ENCODE measurements at places on chromosomes 5 and 9.

DNA sequence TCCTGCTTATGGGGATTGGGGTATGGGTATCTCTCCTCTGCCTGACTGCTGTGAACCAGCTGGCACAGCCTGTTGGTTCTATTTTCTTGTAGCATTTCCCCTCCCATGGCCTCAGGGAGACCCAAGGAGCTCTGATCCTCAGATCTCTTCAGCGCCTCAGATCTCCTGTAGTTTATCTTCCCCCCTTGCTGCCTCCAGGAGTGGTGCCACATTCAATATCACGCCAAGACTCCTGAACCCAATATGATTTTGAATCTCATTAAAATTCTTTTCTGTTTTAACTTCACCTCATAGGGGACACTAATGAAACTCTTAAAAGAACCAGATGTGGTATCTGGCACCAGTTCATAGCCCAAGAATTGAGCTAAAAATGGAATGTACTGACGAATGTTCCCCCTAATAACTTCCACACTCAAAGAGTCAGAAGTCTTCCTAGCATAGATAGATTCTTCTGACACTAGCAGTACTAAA, 59.6 kb upstream of the LIFR start:
- DNase-seq = no peak

GRCh38 chr5:173642191-173642816, 25.9 kb upstream of the BOD1 start:
- DNase-seq = no peak

DNA sequence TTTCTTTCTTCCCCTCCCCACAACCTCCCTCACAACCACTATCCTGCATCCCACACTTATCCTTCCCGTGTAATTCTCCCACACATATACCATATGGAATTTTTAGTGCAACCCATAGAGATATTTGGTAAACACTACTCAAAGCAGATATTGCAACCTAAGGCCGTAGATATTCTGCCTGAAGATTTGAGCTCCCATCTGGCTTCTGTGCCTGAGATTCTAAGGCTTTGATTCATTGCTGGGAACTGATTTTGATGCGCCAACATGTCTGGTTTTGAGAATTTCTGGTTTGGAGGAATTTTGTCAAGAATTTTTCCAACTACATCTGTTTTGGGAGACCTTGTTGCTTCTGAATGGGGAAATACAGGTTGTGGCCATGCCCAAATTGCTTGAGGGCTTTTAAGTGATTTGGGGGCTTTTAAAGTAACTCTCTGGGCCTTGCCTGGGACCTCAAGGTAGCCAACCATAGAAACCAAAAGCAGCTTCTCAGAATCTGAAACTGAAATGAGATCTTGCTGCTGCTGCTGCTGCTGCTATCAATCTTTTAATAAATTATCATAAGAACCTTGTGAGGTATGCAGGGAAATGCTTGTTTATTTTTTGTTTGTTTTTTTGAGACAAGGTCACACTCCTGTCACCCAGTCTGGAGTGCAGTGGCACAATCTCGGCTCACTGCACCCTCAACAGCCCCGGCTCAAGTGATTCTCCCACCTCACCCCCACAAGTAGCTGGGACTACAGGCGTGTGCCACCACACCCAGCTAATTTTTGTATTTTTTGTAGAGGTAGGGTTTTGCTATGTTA, 36.2 kb downstream of the PLAC8L1 start:
- no peak for DNase-seq

GRCh38 chr5:136230176-136230575, 37.2 kb upstream of the SMIM32 start:
- DNase-seq = no peak

DNA sequence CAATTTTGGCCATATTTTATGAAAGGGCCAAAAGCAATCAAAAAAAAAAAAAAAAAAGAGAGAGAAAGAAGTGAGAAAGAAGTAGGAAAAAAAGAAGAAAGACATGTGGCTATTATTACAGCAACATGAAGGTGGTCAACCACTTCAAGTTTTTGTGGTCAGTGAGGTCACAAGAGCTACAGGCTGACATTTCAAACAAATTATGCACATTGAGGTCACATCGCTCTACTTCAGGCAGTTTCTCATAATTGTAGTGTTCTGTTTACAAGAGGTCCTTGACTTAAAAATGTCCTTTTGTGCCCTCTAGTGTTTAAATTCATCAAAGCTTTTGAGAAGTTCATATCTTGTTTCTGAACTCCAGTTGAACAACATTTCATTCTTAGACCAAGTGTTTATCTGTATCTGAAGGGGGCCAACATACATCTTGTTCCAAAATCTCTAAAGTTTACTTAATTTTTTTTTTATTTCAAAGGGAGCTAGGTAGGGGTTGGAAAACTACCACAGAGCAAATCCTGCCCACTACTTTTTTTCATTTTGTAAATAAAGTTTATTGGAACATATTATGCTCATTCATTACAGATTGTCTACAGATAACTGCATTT, 513.1 kb downstream of the PDE4D start:
- no peak for DNase-seq

DNA sequence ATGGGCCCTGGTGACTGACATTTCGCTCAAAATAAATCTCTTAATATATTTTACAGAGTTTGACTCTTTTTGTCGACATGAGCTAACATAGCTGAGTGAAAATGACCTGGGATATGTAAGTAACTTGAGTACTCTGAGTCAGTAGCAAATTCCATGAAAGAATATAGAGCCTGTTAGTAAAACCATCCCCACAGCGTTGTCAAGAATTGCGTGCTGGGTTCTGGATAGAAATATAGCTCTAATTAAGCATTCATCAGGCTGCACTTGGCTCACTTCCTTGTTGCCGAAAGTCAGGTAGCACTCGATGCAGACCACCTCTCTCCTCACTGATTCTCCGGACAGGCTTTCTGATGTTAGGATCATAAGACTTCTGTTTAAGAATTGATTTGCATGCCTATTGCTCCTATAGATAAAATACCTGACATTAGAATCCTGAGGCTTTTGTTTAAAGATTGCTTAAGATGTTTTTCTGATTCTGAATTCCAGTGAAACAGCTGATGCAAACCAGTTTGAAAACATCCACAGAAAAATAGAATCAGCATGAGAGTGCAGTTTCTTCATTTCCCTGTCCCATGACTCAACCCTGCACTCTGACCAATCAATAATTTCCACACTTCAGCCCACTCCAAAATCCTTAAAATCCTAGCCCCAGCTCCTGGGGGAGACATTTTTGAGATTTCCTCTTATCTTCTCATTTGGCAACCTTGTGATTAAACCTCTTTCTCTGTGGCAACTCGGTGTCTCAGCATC, 310.6 kb downstream of the DIRAS2 start:
- DNase-seq = no peak

- DNase-seq = no peak
Measured at GRCh38 chr5:12902611-12903010, 998.4 kb upstream of the CTNND2 start.

DNA sequence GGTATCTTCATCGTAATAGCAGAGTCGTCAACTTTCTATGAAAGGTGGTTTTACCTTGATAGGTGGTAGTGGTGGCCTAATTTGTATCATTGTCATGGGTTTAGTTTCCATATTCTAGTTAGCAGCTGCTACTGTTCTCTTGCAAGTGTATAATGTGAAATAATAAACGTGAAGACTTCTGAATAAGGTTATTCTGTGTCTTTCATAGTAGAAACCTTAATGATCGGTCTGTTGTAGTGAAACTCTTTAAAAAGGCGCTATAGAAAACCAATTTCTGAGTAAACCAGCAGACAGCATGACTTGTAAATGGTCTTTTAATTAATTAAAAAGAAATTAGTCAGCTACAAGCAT, 1.6 kb downstream of the SET start:
- DNase-seq = no peak

DNA sequence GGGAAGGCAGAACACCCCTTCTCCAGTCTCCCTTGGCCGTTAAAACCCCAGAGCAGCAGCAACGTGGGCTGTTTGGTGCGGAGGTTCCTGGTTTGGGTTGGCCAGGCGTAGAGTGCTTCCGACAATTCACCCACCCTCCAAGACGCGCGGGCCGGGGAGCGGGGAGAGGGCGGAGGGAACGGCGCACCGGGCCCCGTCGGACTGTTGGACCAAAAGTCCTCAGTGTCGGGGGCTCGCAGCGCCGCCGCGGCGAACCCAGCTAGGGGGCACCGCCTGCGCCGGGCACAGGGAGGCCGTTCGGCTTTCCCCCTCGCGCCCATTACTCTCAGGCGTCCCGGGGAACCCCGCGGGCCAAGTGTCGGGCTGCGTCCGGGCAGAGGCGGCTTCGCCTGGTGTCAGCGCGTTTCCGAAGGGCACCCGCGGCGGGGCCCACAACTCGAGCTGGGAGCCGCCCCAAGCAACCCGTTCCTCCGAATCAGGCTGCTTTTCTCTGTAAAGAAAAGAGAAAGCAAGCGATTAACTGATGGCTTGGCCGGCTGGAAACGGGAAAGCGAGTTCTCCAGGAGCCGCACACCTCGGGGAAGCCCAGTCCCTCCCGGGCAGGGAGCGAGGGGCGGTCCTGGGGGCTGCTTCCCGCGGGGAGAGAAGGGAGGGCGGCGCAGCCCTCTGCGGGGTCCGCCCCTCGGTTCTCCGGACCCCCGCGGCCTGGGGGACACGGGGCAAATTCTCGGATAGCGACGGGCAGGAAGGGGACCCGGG, 145.5 kb downstream of the ERCC6L2 start:
- no peak for DNase-seq

DNA sequence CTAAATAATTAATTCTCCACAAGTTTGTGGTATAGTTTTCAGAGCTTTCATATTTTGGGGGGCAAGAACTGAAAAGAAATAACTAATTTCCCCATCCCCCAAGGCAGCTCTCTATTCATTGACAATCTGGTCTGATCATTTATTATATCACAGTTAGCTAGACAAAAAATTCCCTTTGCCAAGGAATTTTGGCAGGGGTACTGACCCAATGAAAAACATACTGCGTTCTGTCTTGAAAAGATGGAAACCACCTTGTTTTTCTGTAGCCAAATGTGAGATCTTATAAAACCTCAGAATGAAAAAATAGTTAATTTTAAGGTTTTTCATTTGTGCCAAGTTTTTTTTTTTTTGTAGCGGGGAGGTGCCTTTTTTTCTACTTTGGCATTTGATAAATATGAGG, 1008.9 kb downstream of the EFNA5 start:
- no peak for DNase-seq

DNA sequence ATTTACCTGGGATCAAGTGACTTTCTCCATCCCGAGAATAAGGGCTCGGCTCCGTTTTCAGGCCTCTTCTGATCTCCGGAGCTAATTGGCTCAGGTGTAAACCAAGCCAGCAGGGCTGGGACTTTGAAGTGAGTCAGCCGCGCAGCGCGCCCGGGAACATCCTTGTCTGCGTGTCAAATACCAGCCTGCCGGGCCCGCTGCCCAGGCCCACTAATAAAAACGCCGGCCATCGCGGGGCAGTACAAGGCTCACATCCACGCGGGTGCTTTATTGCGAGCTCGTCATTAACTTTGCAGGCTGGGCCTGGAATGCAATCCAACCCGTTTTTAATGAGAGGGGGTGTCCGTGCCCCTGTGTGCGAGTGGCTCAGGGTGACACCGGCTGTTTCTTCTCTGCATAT, 416.8 kb downstream of the IRX2 start:
- no peak for DNase-seq

- DNase-seq = no peak
Measured at GRCh38 chr9:86340356-86341006, 13.7 kb downstream of the TUT7 start.

DNA sequence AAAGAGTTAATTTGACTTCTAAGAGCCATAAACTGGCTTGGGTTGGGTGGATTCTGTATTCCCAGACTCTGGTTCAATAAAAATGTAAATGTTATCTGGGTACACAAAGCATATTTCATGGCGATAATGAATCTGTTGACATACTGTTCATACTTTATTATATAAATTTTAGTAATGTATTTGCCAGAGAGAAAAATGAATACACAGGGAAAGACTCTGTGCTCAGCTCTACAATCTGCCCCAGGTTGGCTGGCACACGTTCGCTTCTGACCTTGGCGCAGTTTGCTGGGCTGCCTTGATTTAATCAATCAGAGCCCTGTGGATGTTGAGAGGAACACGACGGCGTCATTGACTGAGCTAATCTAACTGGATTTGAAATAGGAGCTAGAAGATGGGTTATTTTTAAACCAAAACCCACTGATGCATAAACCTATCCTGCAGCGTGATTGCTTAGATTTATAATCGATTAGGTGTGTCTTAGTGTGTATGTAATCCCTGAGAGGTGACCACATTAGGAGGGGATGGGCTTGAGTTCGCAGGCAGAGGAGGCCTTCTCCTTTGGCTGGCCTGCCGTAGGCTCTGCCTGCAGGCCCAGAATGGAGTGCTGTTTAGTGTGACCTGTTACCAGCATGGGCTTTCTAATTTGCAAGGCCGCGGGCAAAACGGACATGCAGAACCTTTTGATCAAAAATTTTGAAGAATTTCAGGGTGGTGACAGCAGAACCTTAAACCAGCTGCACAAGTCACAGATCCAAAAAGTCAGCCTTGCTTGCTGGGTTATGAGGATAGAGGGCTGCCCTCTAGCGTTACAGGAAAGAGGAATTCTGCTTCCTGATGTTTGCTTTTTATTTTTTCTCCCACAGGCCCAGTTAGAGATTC, 3.9 kb upstream of the ADCY2 start:
- no peak for DNase-seq

DNA sequence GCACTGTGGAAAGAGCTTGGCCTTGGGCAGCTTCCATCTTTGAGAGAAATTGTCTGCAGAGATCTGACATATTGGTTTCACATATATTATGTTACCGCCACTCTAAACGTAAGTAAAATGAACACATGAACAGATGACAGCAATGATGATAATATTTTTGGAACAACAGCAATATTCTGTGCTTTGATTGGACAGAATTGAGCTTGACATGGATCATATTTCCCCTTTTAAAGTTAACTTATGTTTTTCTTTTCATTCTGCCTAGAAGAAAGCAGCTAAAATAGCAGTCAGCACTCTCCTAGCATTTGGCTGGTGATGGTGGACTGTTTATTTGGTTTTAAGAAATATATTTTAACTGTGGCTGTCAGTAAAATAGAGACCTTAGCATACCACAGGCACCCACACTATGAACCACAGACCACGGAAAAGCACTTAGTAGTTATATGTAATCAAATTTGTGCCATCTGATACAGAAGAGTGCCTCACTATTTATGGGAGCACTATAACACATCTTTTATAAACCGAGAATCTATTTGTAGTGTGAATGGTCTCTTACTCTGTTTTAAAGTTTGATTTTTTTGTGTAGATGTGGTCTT, 1.8 kb upstream of the CFAP95 start:
- no peak for DNase-seq

GRCh38 chr5:15585841-15586591, 86.0 kb downstream of the FBXL7 start:
- no peak for DNase-seq

GRCh38 chr5:158560170-158560569, 539.5 kb downstream of the EBF1 start:
- DNase-seq = no peak

GRCh38 chr5:131795879-131796792, 681 bp downstream of the FNIP1 start:
- peak; percentile 18 for DNase-seq

- DNase-seq = no peak
Measured at GRCh38 chr5:149153193-149153750, 12.0 kb downstream of the ABLIM3 start.

DNA sequence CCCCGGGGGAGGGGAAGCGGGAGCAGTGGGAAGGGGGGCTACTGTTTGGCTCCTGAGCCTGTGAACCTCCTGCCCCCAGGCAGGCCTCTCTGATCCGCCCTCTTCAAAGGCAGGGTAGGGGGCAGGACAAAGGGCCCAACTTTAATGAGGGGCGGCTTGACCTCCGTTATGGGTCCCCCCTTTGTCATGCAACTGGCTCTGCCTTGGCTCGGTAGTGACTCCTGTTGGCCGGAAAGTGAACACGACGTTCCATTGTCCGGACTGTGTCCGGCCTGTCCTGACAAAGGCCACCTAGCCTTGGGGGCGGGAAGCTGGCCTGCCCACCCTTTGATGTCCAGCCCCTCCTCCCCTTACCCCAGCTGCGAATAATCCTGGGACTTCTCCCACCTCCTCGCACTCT, 1.3 kb downstream of the CDX1 start:
- no peak for DNase-seq
